ENCODE measurements at places on chromosomes 7 and 10. TPM values are rescaled to one million over a fixed set of nuclear protein-coding genes. Genes with fewer than 3 reads are reported as not detected.

The CALCR gene
- not detected for total RNA-seq

The SLC13A1 gene
- not detected for total RNA-seq

The ANKRD7 gene
- not detected for total RNA-seq

The EPDR1 gene
- total RNA-seq = 60.5 TPM

The PDE6C gene
- not detected for total RNA-seq

GRCh38 chr10:60043561-60044241 is 137.3 kb upstream of the CCDC6 start:
- DNase-seq = no peak

GRCh38 chr7:134696261-134696660 is 49.6 kb downstream of the BPGM start:
- DNase-seq = no peak

DNA sequence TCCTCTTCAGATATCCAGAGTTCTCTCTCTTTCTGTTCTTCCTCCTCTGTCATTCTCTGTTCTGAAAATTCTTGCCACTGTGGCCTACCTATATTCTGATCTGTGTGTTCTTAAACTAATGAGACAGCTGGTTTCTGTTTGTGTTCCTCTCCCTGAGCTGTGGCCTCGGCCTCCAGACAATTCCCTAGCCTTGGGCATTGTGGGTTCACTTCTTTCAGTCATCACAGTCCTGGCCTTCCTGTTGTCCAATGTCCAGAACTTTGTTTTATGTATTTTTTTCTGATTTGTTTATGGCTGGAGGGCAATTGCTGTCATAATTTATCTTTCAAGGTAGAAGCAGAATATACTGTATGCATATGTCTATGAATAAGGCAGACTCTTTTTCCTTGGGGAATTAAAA is 173.2 kb upstream of the MTPN start:
- DNase-seq = no peak

GRCh38 chr7:158702944-158703343 is 1.7 kb downstream of the NCAPG2 start:
- no peak for DNase-seq

GRCh38 chr10:102727037-102727818 is 12.8 kb downstream of the SFXN2 start:
- DNase-seq = no peak

- DNase-seq = peak; percentile 41
Measured at GRCh38 chr10:97518301-97519043, 19.7 kb downstream of the UBTD1 start.

Data from Calu3 (cell line).